ENCODE measurements at places on chromosomes 2 and 18. TPM values are rescaled to one million over a fixed set of nuclear protein-coding genes. Genes with fewer than 3 reads are reported as not detected.

RPL31 gene
- 1,561 TPM for total RNA-seq

DNA sequence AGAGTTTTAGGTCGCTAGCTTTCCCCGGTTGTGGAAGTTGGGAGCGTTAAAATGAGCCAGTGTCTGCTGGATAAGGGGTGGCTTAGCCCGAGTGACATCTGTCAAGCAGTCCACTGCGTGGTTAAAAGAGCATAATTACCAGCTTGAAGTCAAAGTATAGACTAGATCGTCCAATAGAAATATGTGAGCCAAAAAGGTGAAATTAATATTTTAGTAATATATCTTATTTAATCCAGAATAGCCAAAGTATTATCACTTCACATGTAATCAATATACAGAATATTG is 654 bp downstream of the COMMD1 start:
- H3K27ac ChIP-seq, result peak overlapping the region; percentile 73
- H3K36me3 ChIP-seq, result peaks cover 3% of the 10 kb centered on the region
- peak overlapping the region; percentile 82 for H3K4me3 ChIP-seq
- H3K4me1 ChIP-seq, result peaks cover 7% of the 10 kb centered on the region
- ATAC-seq, result no peak

DNA sequence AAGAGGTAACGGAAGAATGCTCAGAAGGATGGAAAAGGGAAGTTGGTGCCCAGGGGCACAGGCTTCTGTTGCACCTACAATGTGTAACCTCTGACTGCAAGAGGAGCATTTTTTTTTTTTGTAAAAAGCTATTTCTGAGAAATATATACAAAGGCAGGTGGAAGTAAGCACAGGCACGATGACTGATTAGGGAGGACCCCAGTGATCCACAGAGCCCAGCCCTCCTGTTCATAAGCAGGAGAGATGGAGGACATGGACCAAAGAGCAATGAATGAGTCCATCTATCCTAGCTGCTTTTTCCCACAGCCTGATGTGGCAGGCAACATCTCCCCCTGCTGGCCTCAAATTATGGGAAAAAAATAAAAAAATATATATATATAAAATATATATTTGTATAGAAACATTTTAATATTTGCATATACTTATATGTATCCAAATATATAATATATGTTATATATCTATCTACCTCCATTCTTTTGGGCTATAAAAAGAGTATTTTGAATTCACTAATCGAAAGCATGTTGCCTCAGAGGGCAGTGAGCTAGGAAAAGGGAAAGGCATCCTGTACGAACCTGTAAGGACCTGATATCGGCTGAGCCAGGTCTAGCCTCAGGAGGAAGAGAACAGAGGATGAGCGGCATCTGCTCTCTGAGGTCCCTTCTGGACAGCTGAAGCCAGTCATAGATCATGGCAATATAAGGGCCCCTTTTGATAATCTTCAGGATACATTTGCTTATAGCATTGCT is 166.0 kb upstream of the STK17B start:
- no peaks in the 10 kb centered on the region for H3K27me3 ChIP-seq
- H3K36me3 ChIP-seq, result no peaks in the 10 kb centered on the region
- H3K4me1 ChIP-seq, result peaks cover 17% of the 10 kb centered on the region
- no peak for ATAC-seq

DNA sequence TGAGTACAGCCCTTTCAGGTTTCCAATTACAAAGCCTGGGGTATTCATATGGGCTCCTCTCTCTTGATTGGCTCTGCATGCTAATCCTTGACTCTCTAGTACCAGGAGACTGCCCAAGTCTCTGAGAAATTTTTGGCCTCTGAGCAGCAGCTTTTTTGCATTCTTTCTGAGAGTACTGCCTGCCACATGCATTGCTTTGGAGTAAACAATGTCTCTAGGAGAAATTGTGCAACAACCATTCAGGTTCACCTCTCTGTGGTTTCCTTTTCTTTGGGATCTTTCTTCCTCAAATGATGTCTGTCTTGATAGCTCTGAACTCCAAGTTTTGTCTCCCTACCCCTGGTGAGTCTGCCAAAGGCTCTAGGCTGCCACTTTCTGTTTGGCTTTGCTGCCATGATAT is 115.8 kb upstream of the SETBP1 start:
- H3K36me3 ChIP-seq, result no peaks in the 10 kb centered on the region
- H3K27me3 ChIP-seq, result no peaks in the 10 kb centered on the region
- H3K4me1 ChIP-seq, result peaks cover 3% of the 10 kb centered on the region
- no peak overlapping the region for H3K4me3 ChIP-seq
- H3K27ac ChIP-seq, result peak overlapping the region; percentile 3

DNA sequence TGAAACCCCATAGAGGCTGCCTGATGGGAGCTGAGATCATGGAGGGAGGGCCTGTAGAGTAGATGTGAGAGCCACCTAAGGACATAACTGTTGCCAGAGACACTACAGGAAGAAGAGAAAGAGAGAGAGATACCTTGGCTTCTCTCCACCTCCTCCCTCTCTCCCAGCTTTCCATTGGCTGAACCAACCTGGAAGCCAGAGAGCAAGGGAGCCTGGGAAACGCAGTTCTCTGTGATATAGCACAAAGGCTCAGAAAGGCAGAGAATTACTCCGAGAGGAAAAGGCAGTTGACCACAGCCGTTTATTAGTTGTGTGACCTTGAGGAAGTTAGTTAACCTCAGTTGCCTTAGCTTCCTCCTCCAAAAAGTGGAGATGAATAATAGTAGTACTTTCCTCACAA is 37.7 kb upstream of the MAT2A start:
- no peaks in the 10 kb centered on the region for H3K36me3 ChIP-seq
- no peak overlapping the region for H3K4me3 ChIP-seq
- no peaks in the 10 kb centered on the region for H3K27me3 ChIP-seq
- H3K27ac ChIP-seq, result no peak overlapping the region

DNA sequence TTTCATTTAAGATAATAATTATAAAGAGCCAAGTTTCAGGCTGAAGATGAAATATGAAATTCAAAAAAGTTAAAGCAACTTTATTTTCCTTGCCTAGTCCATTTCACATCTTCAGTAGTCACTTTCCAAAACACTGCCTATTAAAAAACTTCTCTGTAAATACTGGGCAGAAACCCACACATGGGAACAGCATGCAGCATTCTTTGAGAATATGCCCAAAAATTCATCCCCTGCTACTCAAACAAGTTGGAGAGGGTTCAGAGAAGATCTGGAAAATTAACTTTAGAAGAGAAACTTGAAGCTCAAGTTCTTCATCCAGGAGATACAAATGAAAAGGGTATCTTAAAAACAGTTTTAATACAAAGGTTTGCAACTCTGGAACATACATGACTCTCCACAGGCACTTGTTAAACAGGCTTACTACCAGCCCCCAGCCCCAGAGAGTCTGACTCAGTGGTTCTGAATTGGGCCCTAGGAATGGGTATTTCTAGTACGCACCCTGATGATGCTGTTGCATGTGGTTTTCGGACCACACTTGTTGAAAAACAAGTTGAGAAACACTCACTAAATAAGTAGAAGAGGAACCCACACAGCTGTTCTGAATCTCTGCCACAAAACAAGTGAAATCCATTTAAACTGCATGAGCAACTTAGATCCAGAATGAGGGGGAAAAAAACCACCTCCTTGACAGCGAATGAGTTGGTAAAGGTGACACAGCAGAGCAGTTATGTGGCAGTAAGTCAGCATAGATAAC is 329.1 kb downstream of the SATB2 start:
- ATAC-seq, result no peak
- H3K36me3 ChIP-seq, result no peaks in the 10 kb centered on the region
- no peak overlapping the region for H3K4me3 ChIP-seq
- no peak overlapping the region for H3K27ac ChIP-seq
- H3K27me3 ChIP-seq, result no peaks in the 10 kb centered on the region

- ATAC-seq, result peak; percentile 45
- H3K4me1 ChIP-seq, result no peaks in the 10 kb centered on the region
- no peaks in the 10 kb centered on the region for H3K27me3 ChIP-seq
- H3K36me3 ChIP-seq, result no peaks in the 10 kb centered on the region
- no peak overlapping the region for H3K4me3 ChIP-seq
Observed at GRCh38 chr18:46343931-46344372, 239.8 kb downstream of the HAUS1 start.

DNA sequence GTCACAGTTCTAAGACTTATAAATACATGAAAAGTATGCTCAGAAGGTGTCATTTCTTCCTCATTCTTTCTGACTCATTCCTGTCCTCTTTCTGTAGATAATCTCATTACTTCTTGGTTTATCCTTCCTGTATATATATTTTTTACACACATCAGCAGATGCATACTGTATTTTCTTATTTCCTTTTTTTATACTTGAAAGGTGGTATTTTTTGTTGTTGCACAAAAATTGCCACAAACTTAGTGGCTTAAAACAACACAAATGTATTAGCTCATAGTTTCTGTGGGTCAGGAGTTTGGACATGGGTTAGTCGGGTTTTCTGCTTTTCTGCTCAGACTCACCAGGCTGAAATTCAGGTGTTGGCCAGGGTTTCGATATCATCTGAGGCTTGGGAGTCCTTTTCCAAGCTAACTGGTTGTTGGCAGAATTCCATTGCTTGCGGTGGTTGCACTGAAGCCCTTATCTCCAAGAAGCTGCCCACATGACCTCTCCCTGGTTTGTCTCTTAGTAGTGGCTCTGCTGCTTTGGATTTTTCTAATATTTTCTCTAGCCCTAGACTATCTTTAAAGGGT is 162.6 kb downstream of the FMNL2 start:
- no peaks in the 10 kb centered on the region for H3K27me3 ChIP-seq
- H3K4me1 ChIP-seq, result peaks cover 9% of the 10 kb centered on the region
- no peak overlapping the region for H3K4me3 ChIP-seq
- H3K36me3 ChIP-seq, result no peaks in the 10 kb centered on the region
- no peak overlapping the region for H3K27ac ChIP-seq

All from gastroesophageal sphincter (tissue), 4 donors.